ENCODE measurements at places on chromosomes 11 and 22. TPM values are rescaled to one million over a fixed set of nuclear protein-coding genes. Genes with fewer than 3 reads are reported as not detected.

DNA sequence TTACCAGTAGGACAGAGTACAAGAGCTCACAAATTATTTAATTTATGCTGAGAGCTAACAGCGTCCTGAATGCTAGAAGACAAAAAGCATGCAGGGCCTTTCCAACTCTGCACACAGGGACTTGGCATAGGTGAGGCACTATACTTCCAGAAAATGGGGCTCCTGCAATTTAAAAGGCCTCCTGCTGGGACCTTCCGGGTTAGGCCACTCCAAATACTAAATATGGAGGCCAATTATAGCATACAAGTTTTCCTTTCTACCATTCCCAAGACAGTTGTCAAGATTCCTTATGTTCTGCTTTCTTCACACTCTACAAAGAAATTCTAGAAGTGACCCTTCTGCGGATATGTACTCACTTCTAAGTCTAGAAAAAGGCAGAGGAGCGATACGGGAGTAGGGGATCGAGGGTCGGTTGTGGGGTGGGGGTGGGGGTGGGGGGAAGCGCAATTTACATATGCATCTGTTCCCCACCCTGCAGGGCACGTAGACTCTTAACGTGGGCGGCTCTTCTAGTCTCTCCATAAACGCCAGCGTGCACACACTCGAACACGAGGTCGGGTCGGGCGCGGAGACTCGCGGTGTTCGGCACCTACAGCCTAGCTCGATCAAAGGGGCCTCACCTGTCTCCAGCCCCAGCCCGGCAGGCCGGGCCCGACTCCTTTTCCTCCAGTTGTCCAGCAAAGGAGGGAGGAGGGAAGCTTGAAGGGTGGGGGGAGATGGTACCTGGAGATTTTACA, 728 bp downstream of the DCUN1D5 start:
- DNase-seq = peak; percentile 8

GRCh38 chr11:125281831-125282595, 117.5 kb downstream of the PKNOX2 start:
- no peak for DNase-seq

Gene UBASH3B
- 7.3 TPM for polyA plus RNA-seq

- DNase-seq = no peak
Measured at GRCh38 chr11:94128291-94128745, 323 bp upstream of the PANX1 start.

Gene DBX1
- 0.05 TPM for polyA plus RNA-seq

Gene MMP27
- not detected for polyA plus RNA-seq

DNA sequence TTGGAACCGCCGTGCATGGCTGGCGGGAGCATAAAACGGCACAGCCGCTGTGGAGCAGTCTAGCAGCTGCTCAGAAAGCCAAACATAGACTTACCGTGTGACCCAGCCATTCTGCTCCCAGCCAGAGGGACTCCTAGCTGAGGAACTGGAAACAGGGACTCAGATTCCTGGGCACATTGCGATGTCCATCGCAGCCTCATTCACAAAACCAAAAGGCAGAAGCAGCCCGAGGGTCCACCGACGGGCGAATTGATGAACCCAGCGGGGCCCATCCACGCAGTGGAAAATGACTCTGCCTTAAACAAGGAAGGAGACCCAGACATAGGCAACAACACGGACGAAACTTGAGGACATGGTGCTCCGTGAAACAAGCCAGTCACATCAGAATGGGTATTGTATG, 5.7 kb upstream of the MUC5B start:
- no peak for DNase-seq

Data from right renal pelvis (tissue), 4 donors.